ENCODE measurements at places on chromosomes 11 and 22. TPM values are rescaled to one million over a fixed set of nuclear protein-coding genes. Genes with fewer than 3 reads are reported as not detected.

- DNase-seq: no peak
These were observed 47.5 kb upstream of the ME3 start for GRCh38 chr11:86719781-86720463.

- DNase-seq: no peak
These were observed 5.4 kb downstream of the TRABD start for GRCh38 chr22:50190941-50191741.

Gene CNGA4
- not detected for total RNA-seq

GRCh38 chr11:119365071-119365591, 16.4 kb downstream of the USP2 start:
- no peak for DNase-seq

Gene CCDC87
- 0.33 TPM for total RNA-seq

DNA sequence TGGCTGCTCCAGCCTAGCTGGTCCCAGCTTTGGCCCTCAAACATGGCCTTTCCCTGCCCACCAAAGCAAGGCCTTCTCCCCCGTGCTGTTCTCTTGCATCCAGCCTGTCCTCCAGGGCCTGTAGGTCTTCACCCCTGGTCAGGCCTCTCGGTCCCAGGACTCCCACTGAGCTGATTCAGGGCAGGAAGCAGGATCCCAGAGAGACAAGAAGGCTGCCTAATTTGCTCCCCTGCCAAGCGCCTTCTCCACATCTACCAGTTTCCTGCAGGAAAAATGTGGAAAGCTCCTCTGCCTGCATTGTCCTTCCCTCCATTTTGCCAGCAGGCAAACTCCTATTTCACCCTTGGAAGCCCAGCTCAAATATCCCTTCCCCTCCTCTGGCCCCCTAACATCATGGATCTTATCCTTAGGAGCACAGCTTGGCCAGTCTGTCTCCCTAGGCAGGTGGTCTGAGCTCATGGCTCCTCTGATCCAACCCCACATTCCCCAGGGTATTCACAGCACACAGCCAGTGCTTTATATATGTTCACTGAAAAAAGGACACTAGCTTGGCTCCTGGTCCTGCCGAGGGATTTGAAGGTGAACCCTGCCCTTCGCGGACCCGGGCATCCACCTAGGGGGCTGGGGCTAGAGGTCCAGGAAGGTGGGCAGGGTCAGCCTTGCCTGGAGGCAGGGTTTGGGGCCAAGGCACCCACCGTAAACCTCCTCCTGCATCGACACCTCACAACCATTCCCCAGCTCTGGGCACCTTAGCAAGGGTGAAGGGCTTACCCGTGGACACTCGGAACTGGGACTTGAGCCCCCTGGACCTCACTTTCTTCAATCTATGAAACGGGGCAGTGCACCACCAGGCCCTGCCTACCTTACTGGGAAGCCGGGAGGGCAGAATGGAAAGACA, 968 bp downstream of the RHBDD3 start:
- no peak for DNase-seq

GRCh38 chr22:42972649-42973535, 42.1 kb downstream of the PACSIN2 start:
- no peak for DNase-seq

Gene KDM4D
- total RNA-seq: 0.45 TPM

Gene NNMT
- total RNA-seq: 862 TPM

DNA sequence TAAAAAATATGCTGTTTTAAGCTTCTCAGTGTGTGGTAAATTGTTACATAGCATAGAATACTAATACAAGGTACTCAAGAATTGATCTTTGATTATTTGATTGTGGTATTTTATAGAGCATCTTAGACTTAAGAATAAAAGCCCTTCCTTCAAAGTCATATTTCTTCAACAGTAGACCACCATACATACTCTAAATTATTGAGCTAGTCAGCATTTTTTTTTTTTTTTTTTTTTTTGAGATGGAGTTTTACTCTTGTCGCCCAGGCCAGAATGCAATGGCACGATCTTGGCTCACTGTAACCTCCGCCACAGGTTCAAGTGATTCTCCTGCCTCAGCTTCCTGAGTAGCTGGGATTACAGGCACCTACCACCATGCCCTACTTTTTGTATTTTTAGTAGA, 436.7 kb upstream of the LUZP2 start:
- DNase-seq: no peak

Gene OR51I1
- 0.49 TPM for total RNA-seq

DNA sequence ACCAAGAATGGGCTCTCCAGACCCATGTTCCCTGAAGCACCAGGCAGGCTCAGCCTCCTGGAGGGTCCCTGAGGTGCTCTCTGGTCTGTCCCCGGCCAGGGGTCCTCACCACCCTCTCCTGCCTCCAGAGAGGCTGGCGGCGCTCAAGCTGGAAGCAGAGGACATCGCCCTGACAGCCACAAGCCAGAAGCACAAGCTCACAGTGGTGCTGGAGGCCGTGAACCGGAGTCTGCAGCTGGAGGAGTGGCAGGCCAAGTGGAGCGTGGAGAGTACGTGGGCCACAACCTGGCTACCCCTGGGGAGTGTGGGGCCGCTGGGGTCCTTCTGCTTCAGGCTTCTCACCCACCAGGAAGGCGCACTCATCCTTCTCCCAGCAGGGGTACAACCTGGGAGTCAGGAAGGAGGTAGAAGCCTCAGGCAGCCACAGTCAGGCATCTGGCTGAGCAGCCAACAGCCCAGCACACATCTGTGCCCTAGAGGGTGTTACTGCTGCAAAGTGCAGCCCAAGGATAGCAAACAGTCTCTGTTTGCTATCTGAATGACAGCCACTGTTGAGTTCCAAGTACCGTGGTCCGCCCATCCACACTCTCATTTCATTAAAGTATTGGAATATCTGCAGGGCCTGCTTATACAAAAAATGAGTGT, 8.4 kb downstream of the PARVG start:
- DNase-seq: no peak

GRCh38 chr11:61377461-61378160, 14.8 kb upstream of the TMEM216 start:
- no peak for DNase-seq

DNA sequence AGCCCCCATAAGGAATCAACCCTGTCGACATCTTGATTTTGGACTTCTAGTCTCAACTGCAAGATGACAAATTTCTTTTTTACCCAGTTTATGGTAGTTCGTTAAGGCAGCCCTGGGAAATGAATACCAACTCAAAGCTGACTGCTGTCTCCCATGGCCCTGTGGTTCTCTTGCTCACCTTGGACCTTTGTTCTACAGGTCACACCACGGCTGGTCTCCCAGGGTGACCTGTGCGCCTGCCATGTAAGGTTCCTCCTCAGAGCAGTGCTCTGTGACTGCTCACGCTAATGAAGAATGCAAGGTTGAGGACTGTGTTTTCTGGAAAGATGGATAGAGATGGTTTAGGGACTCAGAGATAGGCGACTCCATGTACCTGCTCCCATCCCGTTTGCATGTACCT, 68.2 kb downstream of the ZNRF3 start:
- DNase-seq: no peak

GRCh38 chr22:37633089-37633624, 6.3 kb upstream of the SH3BP1 start:
- DNase-seq: no peak

Gene HBG2
- not detected for total RNA-seq

DNA sequence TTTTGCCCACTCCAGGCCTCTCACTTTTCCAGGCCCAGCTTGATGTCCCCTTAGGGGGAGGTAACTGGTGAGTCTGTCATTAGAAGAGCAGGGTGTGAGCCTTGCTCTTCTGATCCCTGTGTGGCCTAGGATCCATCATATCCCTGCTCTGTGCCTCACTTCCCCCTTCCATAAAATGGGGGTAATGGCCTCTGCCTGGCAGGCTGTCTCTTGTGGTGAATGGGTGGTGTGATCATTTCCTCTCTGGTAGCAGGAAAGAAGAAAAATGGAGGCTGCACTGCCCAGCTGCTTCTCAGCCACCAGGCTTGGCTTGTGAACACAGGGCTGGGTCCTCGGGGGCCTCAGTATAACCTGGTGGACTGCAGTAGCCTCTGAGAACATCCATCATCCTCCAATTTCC, 5.6 kb downstream of the ARHGEF17 start:
- DNase-seq: no peak

GRCh38 chr11:97514446-97514845, 1124.6 kb downstream of the JRKL start:
- DNase-seq: no peak

DNA sequence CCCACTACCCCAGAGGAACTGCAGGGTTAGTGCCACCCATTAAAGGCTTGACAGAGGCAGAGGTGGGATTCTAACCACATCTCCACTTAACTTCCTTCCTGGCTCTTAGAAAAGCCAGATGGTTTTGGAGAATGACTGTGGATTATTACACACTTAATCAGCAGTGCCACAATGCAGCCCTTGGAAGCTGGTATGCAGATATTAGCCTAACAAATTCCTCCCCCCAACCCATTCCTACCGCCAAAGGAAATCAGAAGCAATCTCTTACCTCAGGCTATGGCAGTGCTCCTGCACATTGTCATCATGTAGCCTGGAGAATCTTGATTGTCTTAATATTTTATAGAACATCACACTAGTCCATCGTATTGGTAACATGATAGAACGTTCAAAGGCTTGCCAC, 23.2 kb upstream of the NRGN start:
- DNase-seq: no peak

Gene PTPRJ
- 14.3 TPM for total RNA-seq

Gene OR51B2
- total RNA-seq: not detected

DNA sequence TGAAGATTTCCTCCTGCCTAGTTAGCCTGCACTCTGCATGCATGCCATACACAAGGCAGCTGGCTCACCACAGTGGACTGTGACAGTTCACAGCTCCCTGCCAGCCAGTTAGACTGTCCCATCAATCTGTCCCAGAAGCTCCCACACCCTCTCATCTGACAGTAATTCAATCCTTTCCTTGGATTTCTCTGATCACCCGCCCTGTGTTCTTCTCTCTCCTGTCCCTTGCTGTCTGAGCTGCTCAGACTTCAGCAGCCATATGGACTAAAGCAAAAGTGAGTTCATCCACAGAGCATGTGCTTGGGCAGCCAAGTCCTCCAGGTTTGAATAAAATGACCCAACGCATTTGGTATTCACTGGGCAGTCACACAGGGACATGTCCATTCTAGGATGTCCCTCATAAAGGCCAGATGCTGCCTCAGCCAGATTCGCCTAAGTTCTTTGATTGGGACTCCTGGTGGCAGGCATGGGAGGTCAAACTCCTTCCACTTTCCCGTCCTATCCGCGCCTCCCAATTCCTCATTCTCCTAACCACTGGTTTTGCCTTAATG, 54.5 kb upstream of the ZBTB44 start:
- DNase-seq: no peak

GRCh38 chr11:117573326-117573725, 223.7 kb downstream of the DSCAML1 start:
- DNase-seq: no peak

- no peak for DNase-seq
These were observed 5.1 kb downstream of the RFPL1 start for GRCh38 chr22:29443452-29443851.

GRCh38 chr11:88398372-88398771, 60.8 kb upstream of the CTSC start:
- no peak for DNase-seq

GRCh38 chr11:9250139-9250582, 15.0 kb downstream of the DENND5A start:
- DNase-seq: no peak

GRCh38 chr11:102927624-102927990, 27.9 kb downstream of the MMP13 start:
- DNase-seq: no peak

DNA sequence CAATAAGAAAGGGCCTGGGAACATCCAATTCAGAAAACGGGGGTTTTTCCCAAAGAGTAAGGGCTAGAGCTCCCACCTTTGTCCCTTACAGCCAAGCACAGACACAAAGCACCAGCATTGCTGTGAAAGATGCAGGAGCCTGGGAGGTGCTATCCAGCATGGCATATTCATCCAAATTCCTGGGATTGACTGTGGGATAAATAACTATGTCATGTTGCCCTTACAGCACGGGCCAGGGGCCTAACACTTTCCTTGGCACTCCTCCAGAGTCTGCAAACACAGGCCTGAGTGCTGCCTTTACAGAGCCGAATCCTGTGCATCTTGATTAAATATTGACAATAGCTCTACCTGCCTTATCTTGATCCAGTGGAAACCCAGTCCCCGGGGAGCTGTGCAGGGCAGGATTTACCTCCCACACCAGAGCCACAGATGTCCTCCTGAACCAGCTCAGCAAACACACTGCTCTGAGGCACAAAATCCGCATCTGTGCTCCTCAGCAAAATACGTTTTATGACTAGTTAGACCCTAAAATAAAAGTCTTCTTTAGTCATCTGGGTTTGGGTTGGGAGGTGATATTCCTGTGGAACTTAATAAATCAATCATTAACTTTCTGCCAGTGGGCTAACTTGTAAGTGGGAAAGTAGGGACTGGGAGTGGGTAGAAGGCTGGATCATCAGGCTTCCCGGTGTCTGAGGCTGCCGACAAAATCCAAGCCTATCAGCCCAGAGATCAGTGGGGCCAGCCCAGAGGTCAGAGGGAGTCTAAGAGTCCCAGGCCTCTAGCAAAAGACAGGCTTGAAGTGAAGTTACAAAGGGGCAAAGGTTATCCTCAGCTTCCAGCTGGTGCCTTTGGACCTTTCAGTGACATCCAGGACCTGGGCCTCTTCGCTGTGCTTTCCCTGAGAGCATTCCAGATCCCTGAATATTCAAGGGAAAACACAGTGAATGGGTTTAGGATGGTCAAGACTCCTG, 36.5 kb downstream of the POU2AF3 start:
- DNase-seq: no peak

DNA sequence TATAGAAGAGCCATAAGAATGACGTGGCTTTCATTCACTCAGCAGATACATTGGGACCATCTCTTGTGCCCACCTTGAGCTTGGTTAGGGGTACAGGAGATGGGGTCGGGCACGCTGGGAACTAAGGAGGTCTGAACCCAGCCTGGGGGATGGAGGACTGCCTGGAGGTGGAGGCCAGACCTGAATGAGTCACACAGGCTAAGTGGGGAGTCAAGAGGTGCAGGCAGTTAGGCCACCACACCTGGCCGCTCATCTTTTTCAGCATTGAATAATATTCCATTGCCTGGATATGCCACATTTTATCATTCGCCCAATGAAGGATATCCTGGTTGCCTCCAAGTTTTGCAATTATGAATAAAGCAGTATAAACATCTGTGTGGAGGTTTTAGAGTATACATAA, 3.8 kb upstream of the PPIL2 start:
- no peak for DNase-seq

GRCh38 chr11:102320188-102320587, 2.9 kb downstream of the BIRC3 start:
- DNase-seq: no peak

Gene MYBPC3
- 0.15 TPM for total RNA-seq

GRCh38 chr11:11239959-11240358, 113.1 kb downstream of the CSNK2A3 start:
- no peak for DNase-seq

GRCh38 chr22:37462983-37463382, 23.2 kb downstream of the MFNG start:
- no peak for DNase-seq
